ENCODE measurements at places on chromosomes 12 and 14. TPM values are rescaled to one million over a fixed set of nuclear protein-coding genes. Genes with fewer than 3 reads are reported as not detected.

The IL26 gene
- polyA plus RNA-seq = not detected

The EPYC gene
- polyA plus RNA-seq = 0.08 TPM

The B4GALNT3 gene
- 1.6 TPM for polyA plus RNA-seq

The SOX5 gene
- 0.35 TPM for polyA plus RNA-seq

The PLBD1 gene
- 8.3 TPM for polyA plus RNA-seq

The NOP9 gene
- polyA plus RNA-seq = 12.1 TPM

The TMEM233 gene
- 0.15 TPM for polyA plus RNA-seq

The ARHGAP9 gene
- 190 TPM for polyA plus RNA-seq

The GDF11 gene
- polyA plus RNA-seq = 4.0 TPM

The CD4 gene
- polyA plus RNA-seq = 21.8 TPM

GRCh38 chr14:24311837-24312615 is 724 bp downstream of the LTB4R start:
- peak; percentile 75 for DNase-seq

- DNase-seq = no peak
These were observed 18.1 kb downstream of the TAMALIN start for GRCh38 chr12:52024845-52025230.

DNA sequence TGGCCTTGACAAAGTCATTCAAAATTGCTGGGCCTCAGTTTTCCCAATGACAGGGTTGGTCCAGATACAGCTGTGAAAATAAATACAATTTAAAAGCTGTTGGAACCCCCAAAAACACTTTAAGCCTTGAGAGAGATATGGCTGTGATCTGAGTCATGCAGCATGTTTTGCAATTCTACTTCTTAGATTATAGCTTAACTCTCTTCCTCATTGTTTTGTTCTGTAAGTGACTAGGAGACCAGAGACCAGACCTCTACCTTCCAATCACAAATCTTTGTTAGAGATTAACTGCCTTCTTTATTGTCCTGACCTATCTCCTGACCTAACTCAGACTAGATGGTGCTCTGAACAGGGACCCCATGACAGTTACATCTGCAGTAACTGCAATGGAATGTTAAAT is 198.1 kb downstream of the STXBP6 start:
- no peak for DNase-seq

DNA sequence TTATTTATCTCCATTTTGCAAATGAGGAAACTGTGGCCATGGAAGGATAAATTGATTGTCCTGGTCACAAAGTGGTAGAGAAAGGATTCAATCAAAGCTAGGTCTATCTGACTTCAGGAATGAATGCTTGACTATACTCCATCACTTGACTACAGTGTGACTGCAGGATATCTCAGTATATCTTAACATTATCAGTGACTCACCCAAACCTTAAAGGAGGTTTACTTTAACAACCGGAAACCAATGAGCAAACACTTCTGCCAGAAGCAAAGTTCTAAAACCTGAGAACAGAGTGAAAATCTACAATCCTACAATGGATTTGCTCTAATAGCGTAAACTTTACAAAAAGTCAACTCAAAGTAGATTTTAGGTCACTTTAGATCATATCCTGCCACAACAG is 277.0 kb downstream of the CEP128 start:
- no peak for DNase-seq

DNA sequence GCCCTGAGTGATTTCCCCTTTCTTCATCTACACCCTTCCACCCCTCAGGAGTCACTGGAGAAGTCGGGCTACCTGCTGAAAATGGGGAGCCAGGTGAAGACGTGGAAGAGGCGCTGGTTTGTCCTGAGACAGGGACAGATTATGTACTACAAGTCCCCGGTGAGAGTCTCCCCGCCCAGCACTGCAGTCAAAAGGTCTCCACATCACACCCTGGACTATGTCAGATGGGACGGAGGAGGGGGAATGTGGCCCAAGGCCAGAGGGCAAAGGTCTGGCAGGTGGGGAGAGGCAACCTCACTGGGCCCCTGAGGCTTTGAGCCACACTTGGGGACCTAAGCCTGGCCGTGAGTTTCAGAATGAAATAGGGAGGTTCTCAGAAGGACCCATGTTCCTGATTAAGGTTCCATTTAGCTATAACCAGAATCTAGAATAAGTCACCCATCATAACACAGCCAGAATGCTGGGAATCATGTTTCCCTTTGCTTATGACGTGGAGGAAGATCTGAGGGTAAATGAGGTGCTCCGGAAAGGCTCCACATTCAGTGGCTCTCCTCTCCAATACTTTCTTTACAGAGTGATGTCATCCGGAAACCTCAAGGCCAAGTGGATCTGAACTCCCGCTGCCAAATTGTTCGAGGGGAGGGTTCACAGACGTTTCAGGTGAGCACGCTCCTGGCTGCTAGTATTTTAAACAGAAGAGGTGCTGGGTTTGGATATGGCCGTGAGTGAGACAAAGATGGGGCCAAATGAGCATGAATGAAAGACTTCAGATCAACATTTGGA is 26.6 kb downstream of the PIGH start:
- DNase-seq = peak; percentile 60

GRCh38 chr14:77303417-77304156 is 17.1 kb downstream of the POMT2 start:
- DNase-seq = no peak

DNA sequence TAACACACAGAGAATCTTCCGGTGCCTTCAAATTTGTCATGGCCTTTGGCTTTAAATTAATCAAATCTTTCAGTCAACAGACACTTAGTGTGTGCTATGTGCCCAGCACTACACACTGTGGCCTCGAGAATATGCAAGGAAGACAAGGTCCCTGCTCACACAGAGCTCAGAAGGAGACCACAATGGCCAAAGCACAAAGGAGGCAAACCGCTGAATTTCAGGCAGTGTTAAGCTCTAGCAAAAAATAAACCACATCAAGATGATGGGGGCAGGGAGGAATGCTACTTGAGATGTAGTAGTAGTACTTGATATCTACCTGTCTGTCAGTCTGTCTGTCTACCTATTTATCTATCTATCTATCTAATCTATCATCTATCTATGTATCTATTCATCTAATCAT is 227.9 kb downstream of the TMEM132D start:
- no peak for DNase-seq

DNA sequence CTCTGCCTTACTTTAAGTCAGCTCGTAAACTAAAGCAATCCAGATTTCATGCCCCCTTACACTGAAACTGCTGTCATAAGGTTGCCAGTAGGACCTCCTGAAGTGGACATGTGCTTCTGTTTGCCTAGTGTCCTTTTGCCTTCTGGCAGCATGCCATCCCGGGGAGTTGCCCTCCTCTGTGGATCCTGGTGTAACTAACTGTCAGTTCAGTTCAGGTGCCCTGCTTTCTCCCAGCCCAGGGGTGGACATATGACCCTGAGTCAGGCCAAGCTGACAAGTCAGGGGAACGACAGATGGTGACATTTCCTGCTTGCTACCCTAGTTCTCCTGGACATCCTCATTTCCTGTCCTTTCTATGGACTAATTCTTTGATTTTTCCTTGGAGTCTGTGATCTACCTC is 25.6 kb downstream of the AKAP6 start:
- DNase-seq = no peak

GRCh38 chr14:62711351-62712023 is 333.8 kb downstream of the KCNH5 start:
- DNase-seq = no peak

- no peak for DNase-seq
These were observed 124.0 kb downstream of the BICD1 start for GRCh38 chr12:32230613-32230993.

- no peak for DNase-seq
These were observed 38.3 kb upstream of the RIMBP2 start for GRCh38 chr12:130754234-130754901.

GRCh38 chr12:15910468-15910863 is 666 bp upstream of the DERA start:
- DNase-seq = no peak

DNA sequence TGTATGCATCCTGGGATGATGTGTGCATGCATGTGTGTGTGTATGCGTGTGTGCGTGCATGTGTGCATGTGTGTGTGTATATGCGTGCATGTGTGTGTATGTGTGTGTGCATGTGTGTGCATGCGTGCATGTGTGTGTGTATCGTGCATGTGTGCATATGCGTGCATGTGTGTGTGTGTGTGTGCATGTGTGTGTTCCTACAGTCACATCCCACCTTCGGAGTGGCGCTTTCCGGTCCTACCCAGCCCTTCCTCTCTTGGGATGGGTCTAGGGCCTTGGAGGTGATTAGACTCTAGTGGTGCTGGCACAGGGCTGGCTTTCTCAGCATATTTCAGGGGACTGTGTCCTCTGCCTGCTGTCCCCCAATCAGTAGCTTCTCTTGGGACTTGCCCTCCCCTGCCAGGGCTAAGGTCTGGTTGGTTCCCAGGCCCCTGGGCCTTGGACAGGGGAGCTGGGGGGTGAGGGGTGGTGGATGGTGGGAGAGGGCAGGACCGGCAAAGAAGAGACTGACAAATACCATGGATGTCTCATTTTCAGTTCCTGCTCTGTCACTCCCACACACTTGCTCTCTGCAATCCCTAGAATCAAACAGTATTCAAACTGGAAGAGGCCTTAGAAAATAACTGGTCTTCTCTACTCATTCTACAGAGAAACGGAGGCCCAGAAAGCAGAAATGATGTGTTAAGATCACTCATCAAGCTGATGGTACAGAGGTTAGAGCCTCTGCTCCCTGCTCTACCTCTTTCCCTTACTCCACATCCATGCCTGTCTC is 21.9 kb upstream of the FAIM2 start:
- DNase-seq = peak; percentile 55

GRCh38 chr14:57061009-57061711 is 207.5 kb downstream of the EXOC5 start:
- DNase-seq = no peak

DNA sequence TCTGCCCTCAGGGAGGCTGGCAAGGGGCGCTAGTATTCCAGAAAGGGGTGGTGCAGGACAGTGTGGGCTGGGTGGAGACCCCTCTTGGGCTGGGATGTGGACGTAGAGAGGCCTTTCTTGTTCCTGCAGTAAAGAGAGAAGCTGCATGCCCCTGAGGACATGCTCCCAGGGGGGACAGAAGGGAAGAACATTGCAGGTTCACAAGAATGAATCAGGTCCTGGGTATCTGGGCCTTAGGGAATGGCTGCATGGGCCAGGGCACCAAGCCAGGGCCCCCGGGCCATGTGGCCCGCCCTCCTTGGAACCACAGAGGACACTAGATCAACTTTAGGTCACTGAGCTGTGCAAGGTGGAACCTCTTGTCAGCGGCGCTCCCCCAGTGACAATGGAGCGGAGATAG is 51.8 kb downstream of the ZNF664 start:
- DNase-seq = no peak

DNA sequence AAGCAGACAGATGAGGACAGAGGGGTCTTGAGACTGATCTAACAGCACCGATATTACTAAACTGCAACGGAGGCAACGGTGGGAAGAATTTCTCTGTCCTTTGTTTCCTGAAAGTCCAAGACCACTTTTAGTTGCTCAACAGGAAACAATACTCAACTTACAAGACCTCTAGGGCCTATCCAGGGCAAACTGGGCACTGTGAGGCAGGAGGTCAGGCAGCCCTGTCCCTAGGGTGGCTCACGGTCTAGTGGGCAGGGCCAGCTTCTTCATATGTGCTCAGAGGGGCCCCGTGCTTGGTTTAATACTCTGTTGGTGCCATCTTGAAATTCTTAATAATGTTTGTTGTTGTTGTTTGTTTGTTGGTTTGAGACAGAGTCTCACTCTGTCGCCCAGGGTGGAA is 14.2 kb downstream of the SSH1 start:
- peak; percentile 68 for DNase-seq

- no peak for DNase-seq
These were observed 16.4 kb downstream of the BBOF1 start for GRCh38 chr14:74035556-74035955.

GRCh38 chr12:29426498-29426897 is 45.5 kb upstream of the ERGIC2 start:
- no peak for DNase-seq
